ENCODE measurements at places on chromosomes 6 and 20. TPM values are rescaled to one million over a fixed set of nuclear protein-coding genes. Genes with fewer than 3 reads are reported as not detected.

The ALDH8A1 gene
- 1.6 TPM for total RNA-seq

The FOXC1 gene
- total RNA-seq: 0.23 TPM

The STMND1 gene
- total RNA-seq: not detected

The HUS1B gene
- 2.8 TPM for total RNA-seq

The TRIM40 gene
- total RNA-seq: not detected

The SAMD3 gene
- 3.1 TPM for total RNA-seq

The SLX4IP gene
- 5.8 TPM for total RNA-seq

The LSM14B gene
- total RNA-seq: 43.2 TPM

The NKX2-4 gene
- total RNA-seq: not detected

The OTOR gene
- not detected for total RNA-seq

The POLR3F gene
- 13.4 TPM for total RNA-seq

The TAGAP gene
- total RNA-seq: 245 TPM

The KDM1B gene
- 7.2 TPM for total RNA-seq

The C6orf15 gene
- not detected for total RNA-seq

The STAU1 gene
- total RNA-seq: 70.7 TPM

The ADIG gene
- not detected for total RNA-seq

The PNLDC1 gene
- 0.78 TPM for total RNA-seq

The ASIP gene
- not detected for total RNA-seq

The SPATS1 gene
- not detected for total RNA-seq

The OR12D3 gene
- not detected for total RNA-seq

The SIGLEC1 gene
- total RNA-seq: not detected

The GHRH gene
- not detected for total RNA-seq

The FAM184A gene
- 9.0 TPM for total RNA-seq

The HLA-DQA1 gene
- 13.3 TPM for total RNA-seq

The MOCS1 gene
- 1.2 TPM for total RNA-seq

The BICRAL gene
- total RNA-seq: 14.2 TPM

The FILIP1 gene
- total RNA-seq: not detected

The EFCAB8 gene
- 0.39 TPM for total RNA-seq

The DOK5 gene
- 27.7 TPM for total RNA-seq

The DZANK1 gene
- 1.1 TPM for total RNA-seq

The PPIL6 gene
- total RNA-seq: 0.29 TPM

The CTAGE9 gene
- not detected for total RNA-seq

The SLC13A3 gene
- total RNA-seq: 0.24 TPM

The SOX4 gene
- total RNA-seq: 1.5 TPM

The SLC22A16 gene
- total RNA-seq: not detected

The HLA-A gene
- 1,503 TPM for total RNA-seq

The PLN gene
- not detected for total RNA-seq

All from activated T-helper 1 cell treated with anti-CD3 and anti-CD28 coated beads, Interleukin-12 subunit alpha, Interleukin-12 subunit beta, Interleukin-2, Interleukin-4 antibody, amounts not matched to agents 30 ng/mL and 10 ng/mL and 1 ng/mL, durations not matched to agents 14 hours and 24 hours and 36 hours (primary cell).